Fibroblast of villous mesenchyme (primary cell): ENCODE measurements at places on chromosomes 7 and 10. TPM values are rescaled to one million over a fixed set of nuclear protein-coding genes. Genes with fewer than 3 reads are reported as not detected.

DNA sequence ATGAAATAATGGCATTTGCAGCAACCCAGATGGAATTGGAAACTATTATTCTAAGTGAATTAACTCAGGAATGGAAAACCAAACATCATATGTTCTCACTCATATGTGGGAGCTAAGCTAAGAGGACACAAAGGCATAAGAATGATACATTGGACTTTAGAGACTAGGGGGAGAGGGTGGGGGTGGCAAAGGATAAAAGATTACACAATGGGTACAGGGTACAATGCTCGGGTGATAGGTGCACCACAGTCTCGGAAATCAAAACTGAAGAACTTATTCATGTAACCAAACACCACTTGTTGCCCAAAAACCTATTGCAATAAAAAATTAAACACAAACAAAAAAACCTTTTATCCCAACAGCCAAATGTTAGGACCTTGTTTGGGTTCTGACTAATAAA lies 17.8 kb downstream of the AGMO start:
- no peak for DNase-seq

GRCh38 chr10:131165092-131165491 lies 146.4 kb downstream of the TCERG1L start:
- DNase-seq, result no peak

DNA sequence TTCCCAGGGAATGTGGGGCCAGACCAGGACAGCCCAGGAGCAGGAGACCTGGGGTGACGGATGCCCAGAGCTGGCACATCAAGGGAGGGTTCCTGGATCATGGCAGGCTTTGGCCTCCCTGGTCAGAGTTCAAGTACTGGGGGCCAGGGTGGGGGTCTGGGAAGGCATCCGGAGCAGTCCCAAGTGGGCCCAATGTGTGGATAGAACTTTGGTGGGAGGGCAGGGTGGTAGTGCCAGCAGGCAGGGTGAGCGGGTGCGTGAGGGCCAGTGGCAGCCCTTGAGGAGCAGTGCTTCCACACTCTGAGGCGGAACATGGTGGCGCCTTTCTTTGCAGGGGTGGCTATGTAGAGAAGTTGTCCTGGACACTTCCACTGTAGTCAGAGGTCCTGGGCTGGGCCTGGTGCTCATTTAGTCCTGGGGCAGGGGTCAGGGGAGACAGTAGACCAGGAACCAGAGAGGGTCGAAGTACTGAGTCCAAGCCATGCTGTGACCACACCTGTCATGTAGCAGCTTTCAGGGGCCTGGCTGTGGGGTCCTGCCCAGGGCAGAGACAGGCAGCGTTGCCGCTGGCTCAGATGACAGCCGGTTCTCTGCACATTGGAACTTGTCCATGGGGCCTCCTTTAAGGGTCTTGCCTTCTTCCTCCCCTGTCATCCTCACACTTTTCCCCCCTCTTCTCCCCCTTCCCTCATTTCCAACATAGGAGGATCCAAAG lies 22.2 kb upstream of the CSGALNACT2 start:
- DNase-seq, result no peak

The A1CF gene
- total RNA-seq, result not detected in 2 replicates

GRCh38 chr10:51663086-51663485 lies 36.3 kb downstream of the CSTF2T start:
- no peak for DNase-seq

DNA sequence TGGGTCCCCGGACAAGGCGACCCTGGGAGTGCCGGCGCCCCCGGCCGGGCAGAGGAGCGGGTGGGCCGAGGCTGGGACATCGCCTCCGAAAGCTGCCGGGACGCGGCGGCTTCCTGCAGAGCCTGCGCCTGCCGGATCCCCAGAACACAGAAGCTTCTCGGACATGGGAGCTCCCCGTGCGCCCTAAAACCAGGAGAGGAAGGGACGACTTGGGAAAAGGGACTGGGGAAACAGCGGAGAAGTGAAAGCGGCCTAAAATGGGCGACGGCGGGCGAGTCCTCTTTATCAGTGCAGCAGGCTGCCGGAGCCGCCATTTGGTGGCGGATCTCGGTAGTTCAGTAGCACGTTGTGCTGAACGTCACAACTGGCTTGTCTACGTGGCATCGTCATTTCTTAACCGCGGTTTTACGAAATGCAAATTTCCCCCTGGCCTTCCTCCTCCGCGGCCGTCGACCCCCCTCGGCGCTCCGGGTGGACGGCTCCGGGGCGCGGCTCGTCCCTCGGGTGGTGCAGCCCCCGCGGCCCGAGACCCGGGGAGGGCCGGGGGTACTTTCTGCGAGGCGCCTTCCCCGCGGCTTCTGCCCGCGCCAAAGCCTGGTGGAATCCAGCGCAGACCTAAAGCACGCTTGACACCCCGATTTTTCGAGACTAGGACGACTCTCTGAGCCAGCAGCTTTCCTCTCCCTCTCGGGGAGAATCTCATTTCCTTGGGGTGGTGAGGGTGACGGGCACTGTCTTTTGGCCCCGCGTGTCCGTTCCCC lies 9.9 kb upstream of the SPAG6 start:
- DNase-seq, result peak; percentile 60

- DNase-seq, result peak; percentile 25
Observed at GRCh38 chr10:71737834-71738197, 18.2 kb upstream of the C10orf105 start.
